ENCODE measurements at places on chromosomes 7 and 10.
A peak's percentile ranks its signal among the peaks of the same experiment; 100 is the strongest.

- DNase-seq: no peak
These were observed 1.3 kb upstream of the TM9SF3 start for GRCh38 chr10:96588060-96588554.

DNA sequence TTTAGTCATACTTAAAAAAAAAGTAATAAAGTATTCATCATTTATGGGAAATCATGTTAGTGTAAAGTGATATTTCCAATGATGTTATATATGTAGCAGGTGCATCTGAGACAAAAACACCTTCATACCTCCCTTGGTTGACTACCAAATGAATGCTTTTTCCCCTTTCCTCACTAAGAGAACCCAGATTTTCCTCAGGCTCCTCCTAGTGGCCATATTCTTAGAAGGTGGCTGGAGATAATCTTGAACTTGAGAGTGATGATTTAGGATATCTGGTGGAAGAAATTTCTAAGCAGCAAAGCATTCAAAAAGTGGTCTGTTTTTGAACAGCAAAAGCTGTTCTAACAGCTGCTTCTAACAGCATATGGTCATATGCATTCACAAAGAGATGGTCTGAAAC is 16.8 kb upstream of the DNAH11 start:
- peak; percentile 42 for DNase-seq

- DNase-seq: peak; percentile 65
These were observed 597 bp downstream of the SND1 start for GRCh38 chr7:127652333-127653248.

DNA sequence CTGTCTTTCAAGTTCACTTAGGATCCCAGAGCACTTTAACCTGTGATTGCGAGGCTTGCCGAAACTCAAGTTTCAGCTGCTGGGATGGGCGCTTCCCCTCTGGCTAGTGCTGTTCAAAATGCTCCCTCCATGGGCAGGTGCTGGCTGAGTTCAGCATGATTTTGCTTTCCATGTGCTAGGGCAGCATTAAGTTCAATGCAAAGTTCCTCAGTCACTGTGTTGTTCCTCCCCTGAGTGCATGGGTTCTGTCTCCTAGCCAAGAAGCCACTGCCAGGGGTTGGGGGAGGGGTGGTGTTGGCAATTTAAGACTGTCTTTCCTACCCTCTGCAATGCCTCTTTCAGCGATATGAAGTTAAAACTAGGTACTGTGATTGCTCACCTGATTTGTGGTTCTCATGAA is 56.5 kb upstream of the HELLS start:
- DNase-seq: no peak

DNA sequence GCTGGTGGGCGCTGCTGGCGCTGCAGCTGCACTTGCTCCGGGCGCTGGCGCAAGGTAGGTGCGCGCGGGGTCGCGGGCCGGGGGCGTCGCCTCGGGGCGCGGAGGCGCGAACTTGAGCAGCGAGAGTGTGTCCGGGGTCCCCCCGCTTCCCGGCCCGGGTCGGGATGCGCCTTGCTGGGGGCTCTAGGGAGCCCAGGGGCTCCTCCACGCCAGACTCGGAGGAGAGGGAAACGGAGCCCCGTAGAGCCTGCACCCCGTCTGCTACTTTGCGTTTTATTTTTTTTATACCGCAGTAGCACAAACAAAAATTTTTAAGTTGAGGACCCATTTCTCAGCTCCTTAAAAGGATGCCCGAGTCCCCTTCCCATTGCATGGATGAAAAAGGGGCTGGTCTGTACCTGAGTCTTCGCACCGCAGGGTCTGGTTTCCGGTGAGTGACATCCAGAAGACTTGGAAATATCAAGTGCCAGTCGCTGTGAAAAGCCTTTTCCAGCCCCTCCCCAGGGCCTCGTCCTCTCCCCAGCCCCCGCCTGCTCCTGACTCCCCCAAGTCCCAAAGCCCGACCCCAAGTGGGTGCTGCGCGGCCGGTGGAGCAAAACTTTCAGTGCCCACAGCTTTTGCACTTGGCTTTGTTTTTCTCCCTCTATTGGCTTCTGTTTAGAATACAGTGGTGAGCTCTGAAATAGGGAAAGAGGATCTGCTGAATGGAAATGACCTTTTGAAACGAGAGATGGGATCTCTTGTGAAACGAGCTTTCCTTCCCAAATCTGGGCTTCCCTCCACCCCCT is 973 bp downstream of the SDK1 start:
- peak; percentile 25 for DNase-seq

DNA sequence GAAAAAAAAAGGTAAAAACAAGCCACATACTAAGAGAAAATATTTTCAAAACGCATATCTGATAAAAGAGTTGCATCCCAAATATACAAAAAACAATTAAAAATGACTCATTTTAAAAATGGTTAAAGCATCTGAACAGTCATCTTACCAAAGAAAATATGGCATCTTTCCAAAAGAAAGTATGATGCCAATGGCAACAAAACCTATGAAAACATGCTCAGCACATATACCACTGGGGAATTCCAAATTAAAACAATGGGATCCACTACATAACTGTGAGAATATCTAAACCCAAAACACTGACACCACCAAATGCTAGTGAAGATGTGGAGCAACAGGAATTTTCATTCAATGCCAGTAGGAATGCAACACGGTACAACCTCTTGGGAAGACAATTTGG is 39.3 kb downstream of the VSTM2A start:
- DNase-seq: peak; percentile 7

DNA sequence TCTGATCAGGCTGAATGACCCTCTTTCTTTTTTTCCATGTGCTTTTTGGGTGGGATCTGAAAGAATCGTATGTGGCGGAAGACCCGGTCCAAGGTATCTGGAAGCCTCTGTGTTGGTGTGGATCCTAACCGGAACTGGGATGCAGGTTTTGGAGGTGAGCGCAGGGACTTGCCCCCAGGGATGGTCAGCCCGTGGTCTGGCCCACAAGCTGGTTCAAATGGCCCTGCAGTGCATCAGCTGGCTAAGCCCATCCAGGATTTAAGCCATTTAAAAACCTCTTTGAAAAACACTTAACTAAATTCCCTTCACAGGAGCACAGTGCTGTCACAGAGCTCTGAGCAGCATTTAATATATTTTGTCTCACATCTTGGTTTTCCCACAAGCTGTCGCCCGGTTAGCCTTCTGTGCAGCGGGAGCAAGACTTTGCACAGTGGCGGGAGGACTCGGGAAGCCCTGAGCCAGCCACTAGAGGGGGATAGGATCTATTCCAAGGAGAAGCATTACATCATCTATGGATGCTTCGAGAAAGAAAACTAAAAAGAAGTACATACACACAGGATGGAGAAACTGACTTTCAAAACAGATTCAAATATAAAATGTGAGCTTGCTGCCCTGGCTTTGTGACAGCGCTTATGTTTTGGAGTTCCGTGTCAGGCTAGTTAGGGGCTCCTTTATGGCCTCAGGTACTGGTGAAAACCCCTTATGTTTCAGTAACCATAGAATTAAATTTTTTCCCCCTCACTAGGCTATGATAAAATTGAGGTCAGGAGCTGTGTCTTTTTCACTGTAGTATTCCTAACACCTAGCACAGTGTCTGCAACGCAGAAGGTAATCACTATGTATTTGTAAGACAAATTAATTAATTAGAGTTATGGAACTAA is 11.3 kb downstream of the CPA2 start:
- DNase-seq: peak; percentile 74

GRCh38 chr7:83691095-83691494 is 42.2 kb upstream of the SEMA3E start:
- DNase-seq: no peak

- peak; percentile 10 for DNase-seq
These were observed 40.7 kb upstream of the FMC1 start for GRCh38 chr7:139300390-139300789.

GRCh38 chr7:2986561-2986960 is 57.1 kb downstream of the CARD11 start:
- DNase-seq: no peak

DNA sequence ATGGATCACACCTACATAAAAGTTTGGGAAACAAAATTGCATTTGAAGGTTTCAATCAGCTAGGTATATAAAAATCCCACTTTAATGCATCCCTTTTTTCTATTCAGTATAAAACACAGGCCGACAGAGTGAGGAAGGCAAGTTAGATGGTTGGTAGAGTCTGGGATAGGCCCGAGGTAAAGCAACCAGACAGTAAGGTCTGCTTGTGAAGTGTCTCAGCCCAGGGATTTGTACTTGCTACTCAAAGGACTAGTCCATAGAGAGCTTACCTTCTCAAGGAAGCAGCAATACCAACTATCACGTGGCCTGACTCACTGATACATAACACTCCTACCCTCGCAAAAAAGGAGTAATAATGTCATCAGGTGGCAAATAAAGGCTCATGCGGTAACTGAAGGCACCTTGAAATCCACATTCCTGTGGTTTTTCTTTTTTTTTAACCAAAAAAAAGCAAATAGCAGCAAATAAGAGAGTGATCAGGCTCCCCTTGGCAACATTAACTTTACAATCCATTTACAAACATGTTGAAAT is 56.2 kb upstream of the ATP6V0A4 start:
- no peak for DNase-seq

DNA sequence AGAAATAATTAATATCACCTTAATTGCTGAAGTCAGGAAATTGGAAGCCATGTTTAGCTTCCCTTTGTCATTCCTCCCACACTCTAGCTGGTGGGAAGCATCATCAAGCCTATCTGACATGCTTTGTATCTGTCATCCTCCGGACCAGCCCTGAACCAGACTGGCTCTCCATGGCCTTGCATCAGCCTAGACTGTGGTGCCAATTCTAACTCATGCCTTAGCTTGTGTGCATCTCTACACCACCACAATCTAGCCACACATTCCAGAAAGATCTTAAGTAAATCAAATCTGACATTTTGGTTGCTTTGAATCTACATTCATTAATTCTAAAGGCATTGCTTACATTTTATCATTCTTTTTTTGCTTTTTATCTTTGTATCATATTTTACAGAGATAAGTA is 196.4 kb upstream of the VSTM2A start:
- no peak for DNase-seq

DNA sequence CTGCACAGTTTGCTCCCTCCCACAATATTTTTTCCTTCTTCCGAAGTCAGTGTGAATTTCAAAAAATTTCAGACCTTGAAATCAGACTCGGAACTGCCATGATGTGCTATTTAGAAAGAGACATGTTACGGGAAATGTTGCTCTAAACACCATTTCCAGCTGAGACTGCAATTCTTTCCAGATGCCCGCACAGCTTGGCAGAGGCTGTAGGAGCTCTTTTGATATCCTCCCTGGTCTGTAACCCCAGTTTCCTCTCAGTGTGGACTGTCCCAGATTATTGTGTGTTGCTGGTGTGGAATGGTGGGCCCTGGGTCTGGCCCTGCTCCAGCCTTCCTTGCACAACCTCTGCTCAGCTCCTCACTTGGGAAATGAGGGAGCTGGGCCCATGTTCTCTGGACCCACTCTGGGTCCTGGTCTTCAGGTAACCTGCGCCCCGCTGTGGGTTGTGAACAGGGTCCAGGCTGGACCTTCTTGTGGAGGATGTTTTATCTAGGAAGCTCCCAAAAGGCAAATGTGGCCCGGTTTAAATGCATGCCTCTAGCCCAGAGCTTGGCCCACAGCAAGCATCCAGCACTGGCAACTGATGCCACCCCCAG is 172.8 kb upstream of the CXCL12 start:
- DNase-seq: no peak

GRCh38 chr10:30186371-30186875 is 127.0 kb upstream of the JCAD start:
- no peak for DNase-seq

- no peak for DNase-seq
These were observed 22.6 kb upstream of the PSMG3 start for GRCh38 chr7:1592299-1592871.

All from ELR (cell line).